ENCODE measurements at places on chromosomes 13 and 19.

DNA sequence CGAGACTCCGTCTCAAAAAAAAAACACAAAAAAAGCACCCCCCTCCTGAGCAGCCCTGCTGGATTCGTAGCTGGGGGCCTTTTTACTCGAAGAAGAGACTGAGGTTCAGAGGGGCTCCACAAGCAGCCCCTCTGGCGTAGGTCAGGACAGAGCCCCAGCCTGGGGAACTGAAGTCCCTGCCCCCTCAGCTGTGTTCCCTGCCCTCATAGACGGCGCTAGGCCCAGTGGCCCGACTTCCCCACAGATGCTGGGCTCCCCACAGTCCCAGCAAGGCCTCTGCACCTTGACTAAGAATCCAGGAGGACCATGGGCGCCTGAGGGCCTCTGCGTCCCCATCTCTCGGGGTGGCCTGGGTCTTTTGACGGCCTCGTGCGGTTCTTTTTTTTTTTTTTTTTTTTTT lies 1.1 kb upstream of the MISP start:
- DNase-seq: no peak

- no peak for DNase-seq
Observed at GRCh38 chr13:43698009-43698408, 88.8 kb downstream of the ENOX1 start.

DNA sequence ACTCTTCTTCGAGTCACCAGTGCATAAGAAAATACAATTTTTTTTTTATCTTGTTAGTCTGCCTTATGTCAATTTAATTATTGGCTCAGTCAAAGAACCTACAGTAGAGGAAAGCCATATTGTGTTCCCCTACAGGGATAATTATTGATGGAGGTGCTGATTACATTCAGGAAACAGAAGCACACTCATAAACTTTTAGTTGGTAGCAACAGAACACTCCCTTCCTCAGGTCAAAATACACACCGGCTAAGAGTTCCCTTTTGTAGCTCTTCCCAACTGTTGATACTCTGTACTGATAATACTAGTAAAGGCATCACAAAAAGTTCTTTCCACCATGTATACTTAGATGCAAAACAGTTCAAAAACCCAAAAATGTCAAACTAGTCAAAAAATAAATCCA lies 18.4 kb downstream of the FOXO1 start:
- DNase-seq: no peak

DNA sequence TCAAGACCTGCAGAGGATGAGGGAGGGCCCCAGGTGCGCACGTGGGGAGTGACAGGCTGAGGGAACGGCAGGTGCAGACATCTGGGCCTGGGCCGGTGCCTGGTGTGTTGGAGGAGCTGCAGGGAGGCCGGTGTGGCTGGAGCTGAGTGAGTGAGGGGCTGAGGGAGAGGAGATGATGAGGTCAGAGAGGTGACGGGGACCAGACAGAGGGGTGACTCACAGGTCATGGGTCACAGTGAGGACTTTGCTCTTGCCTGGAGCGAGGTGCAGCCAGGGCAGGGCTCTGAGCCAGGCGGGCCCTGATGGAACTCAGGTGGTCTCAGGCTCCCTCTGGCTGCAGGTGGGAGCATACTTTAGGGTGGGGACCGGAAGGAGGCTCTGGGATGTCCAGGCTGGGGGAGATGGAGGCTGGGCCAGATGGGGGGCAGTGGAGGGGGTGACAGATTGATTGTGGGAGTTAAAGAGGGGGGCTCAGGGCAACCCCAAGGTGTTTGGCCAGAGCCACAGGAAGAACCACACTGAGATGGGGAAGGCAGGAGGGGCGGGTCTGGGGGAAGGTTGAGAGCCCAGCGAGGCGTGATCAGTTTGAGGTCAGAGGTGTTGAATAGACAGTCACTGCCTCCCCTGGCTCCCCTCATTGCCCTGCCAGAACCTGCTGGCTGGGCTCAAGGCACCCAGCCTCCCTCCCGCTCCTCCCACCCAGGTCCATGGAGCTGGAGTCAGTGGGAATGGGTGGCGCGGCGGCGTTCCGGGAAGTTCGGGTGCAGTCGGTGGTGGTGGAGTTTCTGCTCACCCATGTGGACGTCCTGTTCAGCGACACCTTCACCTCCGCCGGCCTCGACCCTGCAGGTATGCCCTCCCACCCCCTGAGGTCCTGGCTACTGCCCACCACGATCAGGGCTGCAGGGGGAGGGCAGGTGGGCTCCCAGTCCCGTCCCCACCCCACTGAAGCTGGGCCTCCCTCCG lies 8.4 kb downstream of the ARHGAP33 start:
- no peak for DNase-seq

GRCh38 chr13:60244381-60244780 lies 80.7 kb upstream of the DIAPH3 start:
- DNase-seq: no peak

GRCh38 chr19:1151037-1151724 lies 22.9 kb downstream of the SBNO2 start:
- DNase-seq: no peak

All from right kidney (tissue), 9 donors.